Activated CD4-positive, alpha-beta T cell treated with anti-CD3 and anti-CD28 coated beads, Interleukin-2, amount 50 U/mL, for 1 hour (primary cell): ENCODE measurements at places on chromosomes 6 and 20.

DNA sequence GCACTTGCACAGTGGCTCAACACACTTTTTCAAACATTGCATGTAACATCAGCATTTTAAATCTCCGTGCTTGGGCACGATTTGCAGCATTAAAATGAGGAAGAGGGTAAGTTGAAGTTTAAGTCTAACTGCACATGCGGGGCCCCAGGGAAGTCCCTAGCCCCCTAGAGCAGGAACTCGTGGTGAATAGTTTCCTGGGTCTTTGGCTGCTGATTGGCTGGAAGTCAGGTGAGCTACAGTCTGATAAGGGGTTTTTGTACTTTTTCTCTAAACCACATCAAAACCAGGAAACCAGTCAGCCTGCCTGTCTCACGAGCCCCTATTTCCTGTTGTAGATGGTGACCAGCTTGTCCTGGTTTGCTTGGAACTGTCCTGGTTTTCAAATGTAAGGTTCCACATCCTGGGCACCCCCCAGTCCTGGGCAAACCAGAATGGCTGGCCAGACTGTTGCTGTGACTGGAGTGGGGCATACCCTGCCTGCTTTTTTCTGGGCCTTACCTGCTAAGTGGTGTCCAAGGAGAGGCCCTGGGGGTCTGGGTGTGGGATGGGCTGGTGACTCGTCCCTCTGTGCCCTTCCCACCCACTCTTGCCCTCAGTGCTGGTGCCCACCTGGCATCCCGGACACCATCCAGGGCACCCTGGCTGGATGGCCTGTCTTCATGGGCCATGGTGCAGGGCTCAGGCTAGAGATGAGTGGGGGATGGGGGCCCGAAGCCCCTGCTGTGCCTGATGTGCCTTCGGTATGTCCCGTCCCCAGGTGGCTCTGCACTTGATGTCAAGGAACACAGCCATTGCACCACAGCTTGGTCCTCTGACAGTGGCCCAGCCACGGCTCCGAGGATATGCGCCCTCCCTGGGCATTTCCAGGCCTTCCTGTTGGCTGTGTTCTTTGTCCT, 31.8 kb downstream of the SUN5 start:
- peak; percentile 72 for DNase-seq

- no peak for DNase-seq
Measured at GRCh38 chr6:107770541-107770940, 53.6 kb downstream of the SCML4 start.

GRCh38 chr6:55601120-55601519, 22.1 kb upstream of the HMGCLL1 start:
- no peak for DNase-seq

GRCh38 chr6:14567842-14568241, 450.3 kb downstream of the CD83 start:
- DNase-seq: no peak

DNA sequence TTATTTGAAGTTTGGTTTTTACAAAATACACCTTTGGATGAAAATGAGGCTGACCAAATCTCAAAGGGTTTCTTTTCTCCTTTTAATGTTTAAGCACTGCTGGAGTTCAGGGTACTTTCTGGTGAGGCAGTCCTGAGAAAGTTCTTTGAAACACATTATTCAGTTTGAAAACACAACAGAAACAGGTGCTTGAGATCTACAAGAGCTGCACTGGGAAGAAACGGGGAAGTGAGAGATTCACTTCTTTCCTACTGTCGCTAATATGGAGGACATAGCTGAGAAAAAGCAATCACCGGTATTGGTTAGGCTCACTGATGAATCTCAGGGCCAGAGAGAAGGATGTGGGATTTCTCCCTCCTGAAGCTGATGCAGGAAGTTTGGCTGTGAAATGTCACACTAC, 22.9 kb upstream of the TMEM170B start:
- DNase-seq: no peak

- no peak for DNase-seq
Measured at GRCh38 chr6:3328796-3329195, 70.0 kb downstream of the PSMG4 start.

DNA sequence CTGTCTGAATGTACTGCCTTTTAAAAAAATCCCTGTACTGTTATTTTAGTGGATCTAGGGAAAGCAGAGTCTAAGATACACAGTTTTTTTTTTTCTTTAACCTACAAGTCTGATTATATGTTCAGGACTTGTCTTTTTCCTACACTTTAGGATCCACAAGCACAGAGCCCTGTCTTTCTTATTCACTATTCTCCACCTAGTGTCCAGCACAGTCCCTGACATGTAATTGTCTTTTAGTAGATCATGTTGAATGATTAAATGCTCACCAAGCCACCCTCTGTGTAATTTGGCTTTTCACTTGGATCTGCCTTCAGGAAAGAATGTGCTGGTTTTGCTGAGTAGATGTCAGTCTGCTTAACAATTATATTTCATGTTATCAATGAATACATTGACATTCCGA, 35.8 kb upstream of the YWHAB start:
- DNase-seq: no peak

DNA sequence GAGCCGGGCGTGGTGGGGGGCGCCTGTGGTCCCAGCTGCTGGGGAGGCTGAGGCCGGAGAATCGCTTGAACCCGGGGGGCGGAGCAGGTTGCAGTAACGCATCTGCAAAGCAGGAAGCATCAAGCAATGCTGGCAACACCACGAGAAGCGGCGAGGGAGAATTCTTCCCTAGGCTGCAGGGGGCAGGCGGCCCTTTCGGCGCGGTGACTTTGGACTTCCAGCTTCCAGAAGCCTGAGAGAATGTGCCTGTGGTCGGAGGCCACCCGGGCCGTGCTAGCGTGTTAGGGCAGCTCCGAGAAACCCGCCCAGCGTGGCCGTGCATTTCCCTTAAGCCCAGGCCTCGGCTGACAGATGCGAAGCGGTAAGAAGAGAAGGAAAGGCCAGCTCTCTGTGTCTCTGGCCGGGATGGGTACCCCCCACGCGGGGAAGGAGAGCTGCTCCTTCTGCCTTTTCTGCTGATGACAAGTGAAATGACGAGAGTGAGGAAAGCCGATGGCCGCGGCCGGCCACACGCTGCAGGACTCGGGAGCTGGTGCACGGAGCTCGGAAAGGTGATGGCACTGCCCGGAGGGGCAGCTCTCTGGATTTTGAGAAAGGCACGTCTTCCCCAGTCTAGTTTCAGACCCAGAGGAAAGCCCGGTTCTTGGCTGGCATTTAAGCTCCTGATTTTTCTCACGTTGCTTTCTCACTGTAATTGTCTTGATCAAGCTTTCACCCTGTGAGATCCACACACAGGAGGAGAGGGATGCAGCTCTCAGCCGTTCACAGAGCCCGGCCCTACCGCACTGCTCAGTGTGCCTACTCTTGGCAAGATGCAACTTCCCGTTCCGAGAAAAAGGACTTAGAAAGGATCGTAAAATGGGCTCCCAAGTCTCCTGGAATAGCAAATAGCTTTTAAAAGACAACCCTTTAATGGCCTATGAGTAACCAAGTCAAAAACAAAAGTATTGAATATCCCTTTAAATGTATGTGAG, 68.3 kb upstream of the EXOC2 start:
- no peak for DNase-seq

- no peak for DNase-seq
Measured at GRCh38 chr6:11428895-11429294, 108.7 kb upstream of the TMEM170B start.

DNA sequence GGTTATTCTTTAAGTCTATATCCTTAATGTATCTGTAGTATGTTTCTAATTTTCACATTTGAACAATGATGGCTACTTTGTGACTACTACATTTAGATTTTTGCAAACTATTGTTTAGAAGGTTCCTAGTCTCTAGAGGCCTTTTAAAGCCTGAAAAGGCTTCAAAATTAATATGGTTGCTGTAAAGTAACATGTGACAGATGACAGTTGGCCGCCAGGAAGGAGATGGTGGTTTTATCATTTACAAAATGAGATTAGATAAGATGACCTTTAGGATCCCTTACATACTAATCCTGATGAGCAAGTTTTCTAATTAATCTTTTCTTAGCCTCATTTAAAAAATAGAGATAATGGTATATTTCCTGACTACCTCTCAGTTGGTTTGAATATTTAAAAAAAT, 18.8 kb downstream of the SCAF8 start:
- no peak for DNase-seq

DNA sequence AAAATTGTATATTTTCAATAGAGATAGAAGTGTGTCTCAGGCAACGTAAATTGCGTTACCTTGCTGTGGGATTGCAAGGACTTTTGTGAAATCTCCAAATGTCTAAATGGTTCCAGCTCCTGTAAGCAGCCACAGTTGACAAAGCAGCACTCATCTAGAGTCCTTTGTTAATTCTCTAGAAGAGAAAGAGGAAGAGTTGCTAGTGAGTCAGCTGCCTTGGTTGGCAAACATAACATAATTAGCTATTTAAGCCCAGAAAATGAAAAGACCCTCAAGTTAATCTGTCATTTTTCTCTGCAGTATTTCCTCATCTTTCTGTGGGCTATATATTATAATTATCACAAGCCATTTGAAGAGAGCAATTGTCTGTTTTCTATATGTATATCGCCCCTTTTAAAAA, 66.4 kb upstream of the FABP7 start:
- DNase-seq: no peak

DNA sequence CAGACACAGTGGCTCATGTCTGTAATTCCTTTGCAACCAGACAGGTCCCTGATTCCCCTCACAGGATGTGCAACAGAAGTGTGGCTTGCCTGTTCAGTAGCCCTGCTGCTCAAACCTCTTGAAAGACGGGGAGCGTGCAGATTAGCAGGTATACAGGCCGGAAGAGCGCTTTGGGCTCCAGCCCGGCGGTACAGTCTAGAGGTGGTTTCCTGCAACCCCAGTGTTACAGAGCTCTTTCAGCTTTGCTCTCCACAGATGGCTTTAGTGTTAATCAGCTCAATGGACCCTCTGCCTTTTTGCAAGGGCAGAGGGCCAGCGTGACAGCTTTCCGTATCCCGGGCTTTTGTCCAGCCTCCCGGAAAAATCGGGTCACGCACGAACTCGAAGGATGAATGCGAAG, 67.2 kb upstream of the TNFRSF21 start:
- DNase-seq: no peak

GRCh38 chr20:1830240-1830639, 65.0 kb upstream of the SIRPA start:
- no peak for DNase-seq

DNA sequence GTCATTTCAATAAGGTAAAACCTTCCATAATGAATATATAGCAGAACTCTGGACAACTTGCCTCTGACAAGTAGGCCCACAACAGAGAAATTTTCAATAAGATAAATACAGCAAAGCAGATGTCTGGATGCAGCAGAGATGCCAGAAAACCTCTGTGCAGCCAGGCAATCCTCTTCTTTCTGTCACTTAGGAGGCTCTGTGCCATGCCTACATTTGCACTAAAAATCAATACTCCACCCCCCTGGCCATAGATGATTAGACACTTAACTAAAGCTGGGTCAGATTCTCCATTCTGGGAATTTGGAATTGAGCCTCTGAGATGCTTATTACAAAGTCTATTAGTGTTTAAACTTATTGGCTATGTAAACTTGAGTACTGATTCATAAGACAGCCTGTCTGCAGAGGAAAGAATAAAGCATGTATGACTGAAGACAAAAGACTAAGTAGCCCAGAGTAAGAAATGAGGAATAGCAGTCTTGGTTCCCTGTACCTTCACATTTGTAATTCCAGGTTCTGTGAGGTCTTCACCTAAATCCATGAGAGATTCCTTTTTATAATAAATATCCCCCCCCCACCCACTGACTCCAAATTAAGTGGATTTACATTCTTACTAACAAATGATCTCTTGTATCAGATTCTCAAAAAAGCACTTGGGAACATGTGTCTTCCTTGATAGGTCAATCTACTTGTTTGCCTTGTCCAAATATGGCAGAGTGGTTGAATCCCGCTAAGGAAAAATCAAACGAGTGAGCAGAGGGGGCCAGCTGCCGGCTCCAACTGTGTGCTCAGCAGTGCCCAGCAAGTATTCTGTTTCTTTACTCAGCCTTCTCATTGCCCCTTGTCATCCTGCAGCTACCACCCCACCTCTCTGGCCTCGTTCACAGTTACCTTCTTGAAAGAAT, 20.4 kb downstream of the MAN1A1 start:
- DNase-seq: no peak

DNA sequence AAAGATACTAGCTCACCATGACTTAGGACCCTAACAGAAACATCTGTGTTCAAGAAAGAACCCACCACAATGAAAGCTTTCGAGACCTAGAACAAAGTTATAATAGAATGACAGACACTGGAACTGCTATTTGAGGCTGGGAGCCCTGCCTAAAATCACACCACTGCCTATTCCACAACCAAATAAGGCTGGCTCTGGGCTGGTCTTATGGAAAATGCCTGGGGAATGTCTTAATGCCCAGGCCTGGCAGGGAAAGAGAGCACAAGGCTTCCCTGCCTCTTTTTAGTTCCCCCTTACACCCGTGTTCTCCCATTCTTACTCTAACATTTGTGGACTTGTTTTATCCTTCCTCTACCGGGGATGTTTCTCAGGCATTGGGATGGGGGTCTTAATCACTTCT, 5.6 kb upstream of the METTL24 start:
- no peak for DNase-seq

DNA sequence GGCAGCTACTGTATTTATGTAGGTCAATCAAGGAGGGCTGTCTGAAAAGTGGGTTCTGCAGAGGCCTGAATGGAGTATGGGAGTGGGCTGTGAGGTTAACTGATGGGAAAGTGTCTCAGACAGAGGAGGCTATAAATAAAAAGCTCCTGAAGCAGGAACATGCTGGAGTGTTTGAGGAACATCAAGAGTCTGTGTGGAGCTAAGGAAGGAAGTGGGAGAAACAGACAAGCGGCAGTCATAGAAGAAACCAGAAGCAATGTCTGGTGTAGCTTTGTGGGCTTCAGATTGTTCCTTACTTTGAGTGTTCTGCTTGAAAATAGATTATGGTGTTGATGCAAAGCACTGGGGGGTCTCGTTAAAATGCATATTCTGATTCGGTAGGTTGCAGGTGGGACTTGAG, 101.5 kb upstream of the OGFRL1 start:
- no peak for DNase-seq

- DNase-seq: peak; percentile 28
Measured at GRCh38 chr20:43959079-43959919, 44.6 kb downstream of the TOX2 start.

DNA sequence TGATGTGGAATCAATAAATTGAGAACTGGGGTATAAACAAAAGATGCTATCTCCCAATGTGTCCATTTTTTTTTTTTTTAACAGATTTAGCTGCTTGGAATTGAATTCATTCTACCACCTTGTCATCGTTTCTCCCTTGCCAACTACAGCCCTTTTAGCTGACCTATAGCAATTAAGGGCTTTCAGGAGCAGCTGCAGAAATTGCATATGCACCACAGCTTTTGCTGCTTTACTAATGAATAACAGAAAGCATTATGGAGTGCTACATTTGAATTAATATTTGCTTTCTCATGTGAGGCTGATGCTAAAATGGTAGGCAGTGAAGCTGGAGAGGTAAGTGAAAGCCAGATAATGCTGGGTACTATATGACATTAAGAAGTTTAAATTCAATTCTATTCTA, 5.7 kb downstream of the SESN1 start:
- DNase-seq: no peak

GRCh38 chr6:154689493-154690255, 43.5 kb upstream of the SCAF8 start:
- no peak for DNase-seq

- no peak for DNase-seq
Measured at GRCh38 chr20:50425076-50425475, 85.1 kb upstream of the PTPN1 start.
